ENCODE measurements at places on chromosomes 1 and 21.
A peak's percentile ranks its signal among the peaks of the same experiment; 100 is the strongest.

DNA sequence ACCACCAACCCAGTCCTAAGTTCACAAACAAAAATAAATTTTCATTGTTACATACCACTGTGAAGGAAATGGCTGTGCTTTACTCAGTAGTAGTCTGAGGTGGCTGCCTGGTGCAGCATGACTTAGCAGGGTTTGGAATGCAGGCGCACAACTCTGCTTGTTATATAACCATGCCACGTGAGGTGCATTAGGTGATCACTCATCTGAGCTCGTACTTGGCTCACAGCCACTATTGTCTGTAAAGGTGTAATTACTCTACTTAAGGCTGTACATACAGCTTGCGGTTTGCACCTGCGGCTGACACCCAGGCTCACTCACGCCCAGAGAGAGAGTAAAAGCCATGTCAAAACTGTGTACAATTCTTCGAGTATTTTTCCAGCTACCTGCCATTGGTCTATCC is 599.4 kb downstream of the LTN1 start:
- no peak for DNase-seq
- no peaks in the 10 kb centered on the region for H3K4me1 ChIP-seq
- no peaks in the 10 kb centered on the region for H3K36me3 ChIP-seq

GRCh38 chr21:31879241-31879650 is 6.4 kb downstream of the HUNK start:
- H3K36me3 ChIP-seq, result no peaks in the 10 kb centered on the region
- DNase-seq, result no peak
- no peaks in the 10 kb centered on the region for H3K4me1 ChIP-seq

GRCh38 chr1:118978914-118979701 is 9.0 kb downstream of the TBX15 start:
- peaks cover 17% of the 10 kb centered on the region for H3K36me3 ChIP-seq
- H3K4me1 ChIP-seq, result peaks cover 4% of the 10 kb centered on the region
- no peak for DNase-seq

- H3K27ac ChIP-seq, result no peak overlapping the region
- no peak overlapping the region for H3K4me3 ChIP-seq
- no peaks in the 10 kb centered on the region for H3K36me3 ChIP-seq
- DNase-seq, result no peak
- H3K27me3 ChIP-seq, result no peaks in the 10 kb centered on the region
- H3K4me1 ChIP-seq, result peaks cover 47% of the 10 kb centered on the region
Observed at GRCh38 chr21:45091550-45092322, 17.4 kb downstream of the ADARB1 start.

GRCh38 chr1:159938211-159938852 is 7.1 kb downstream of the IGSF9 start:
- H3K4me1 ChIP-seq, result peaks cover 6% of the 10 kb centered on the region
- peaks cover 9% of the 10 kb centered on the region for H3K27me3 ChIP-seq

DNA sequence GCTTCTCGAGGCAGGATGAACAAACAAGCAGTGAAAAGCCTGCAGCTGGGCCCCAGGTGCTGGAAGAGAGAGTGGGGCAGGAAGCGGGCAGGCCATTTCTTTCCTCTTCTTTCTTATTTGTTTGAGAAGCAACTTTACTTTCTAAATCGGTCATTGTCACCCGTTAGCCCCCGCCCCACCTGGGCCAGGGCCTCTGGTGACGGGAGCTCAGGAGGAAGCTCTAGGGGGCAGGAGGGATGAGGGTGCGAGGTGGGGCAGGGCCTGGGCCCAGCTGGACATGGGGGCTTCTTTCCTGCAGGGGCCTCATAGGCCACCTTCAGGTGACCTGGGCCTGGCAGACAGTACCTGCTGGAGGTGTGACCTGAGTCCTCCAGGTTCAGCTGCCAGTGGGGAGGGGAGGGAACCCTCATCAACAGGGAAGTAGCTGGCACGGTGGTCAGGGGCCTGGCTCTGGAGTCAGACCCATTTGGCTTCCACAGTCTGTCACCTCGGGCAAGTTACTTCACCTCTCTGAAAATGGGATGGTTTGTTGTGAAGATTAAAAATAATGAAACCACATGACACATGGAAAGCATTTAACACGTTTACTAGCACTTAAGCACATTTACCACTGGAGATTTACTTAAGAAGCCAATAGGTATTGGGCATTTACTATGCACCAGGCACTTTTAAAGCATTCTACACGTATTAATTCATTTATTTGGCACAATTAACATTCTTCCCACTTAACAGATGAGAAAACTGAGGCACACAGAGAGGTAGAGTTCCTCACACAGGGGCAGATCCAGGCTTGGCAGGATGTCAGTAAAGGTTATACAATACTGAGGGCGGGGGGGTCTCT is 54.1 kb upstream of the ID3 start:
- no peaks in the 10 kb centered on the region for H3K36me3 ChIP-seq
- peak overlapping the region; percentile 17 for H3K4me3 ChIP-seq
- peak overlapping the region; percentile 77 for H3K27ac ChIP-seq
- H3K27me3 ChIP-seq, result no peaks in the 10 kb centered on the region

DNA sequence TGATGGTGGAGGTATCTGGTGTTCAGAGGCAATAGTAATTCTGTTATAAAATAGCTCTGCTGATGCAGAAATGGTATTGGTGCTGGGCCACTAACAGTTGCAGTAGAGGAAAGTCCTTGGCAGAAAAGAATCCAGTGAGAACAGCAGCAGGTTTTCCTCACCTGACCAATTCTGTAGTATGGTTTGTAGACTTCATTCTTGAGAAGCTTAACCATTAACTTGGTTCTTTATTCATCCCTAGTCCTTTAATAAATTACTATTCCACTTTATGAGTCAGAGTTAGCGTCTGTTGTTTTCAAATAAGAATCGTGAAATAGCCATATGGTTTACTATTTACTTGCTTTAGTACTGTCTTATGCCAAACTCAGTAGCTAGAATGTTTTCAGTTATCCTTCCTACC is 128.5 kb upstream of the SERTAD4 start:
- no peaks in the 10 kb centered on the region for H3K36me3 ChIP-seq
- DNase-seq, result no peak
- no peak overlapping the region for H3K27ac ChIP-seq
- no peaks in the 10 kb centered on the region for H3K4me1 ChIP-seq
- no peak overlapping the region for H3K4me3 ChIP-seq
